Tongue (tissue), 3 donors: ENCODE measurements at places on chromosomes 1 and 21.

GRCh38 chr1:75632350-75632949 is 21.5 kb upstream of the SLC44A5 start:
- DNase-seq: peak; percentile 52

DNA sequence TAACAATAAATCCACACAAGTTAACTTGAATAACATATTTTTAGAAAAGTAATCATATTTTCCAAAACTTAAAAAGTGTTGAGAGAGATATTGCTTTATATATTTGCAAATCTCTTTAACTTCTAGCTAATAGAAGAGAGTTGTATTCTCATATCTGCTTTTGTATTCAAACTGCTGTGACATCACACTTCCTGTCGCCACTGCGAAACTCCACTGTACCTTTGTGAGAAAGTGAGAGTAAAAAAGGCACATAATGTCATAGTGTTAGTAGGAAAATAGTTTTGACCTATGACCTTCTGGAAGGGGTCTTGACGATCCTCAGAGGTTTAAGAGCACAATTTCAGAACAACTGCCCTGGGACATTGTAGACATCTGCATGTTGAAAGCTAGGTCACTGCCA is 21.6 kb downstream of the AK5 start:
- DNase-seq: no peak

DNA sequence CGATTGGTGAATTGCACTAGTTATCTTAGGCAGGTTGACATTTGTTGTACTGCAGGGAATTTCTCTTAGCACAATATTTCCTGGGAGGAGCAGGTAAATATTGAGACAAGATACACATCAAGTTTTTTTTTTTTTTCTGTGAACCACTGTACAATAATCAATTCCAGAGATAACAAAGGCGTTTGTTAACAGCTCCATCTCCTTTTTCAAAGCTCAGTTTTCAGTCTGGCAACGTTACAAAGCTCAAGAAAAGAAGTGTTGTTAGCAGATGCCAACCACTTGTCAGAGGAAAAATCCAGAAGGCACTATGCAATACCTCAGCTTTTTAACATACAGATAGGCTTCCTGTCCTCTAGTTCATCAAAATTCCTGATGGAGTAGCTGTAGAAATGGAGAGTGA is 40.9 kb upstream of the DAB1 start:
- no peak for DNase-seq

DNA sequence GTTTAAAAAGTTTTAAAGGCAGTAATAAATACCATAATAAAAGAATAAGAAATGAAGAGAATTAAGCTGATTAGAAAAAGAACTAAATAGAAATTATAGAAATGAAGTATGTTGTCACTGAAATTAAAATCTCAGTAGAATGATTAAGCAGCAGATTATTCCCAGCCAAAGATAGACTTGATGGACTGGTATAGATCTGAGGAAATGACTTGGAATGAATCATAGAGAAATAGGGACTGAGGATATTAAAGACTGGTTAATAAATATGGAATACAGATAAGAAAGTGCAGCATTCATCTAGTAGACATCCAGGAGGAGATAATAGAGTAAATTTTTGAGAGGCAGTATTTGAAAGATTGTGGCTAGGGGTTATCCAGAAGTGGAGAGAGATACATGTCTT is 28.7 kb downstream of the MARK1 start:
- no peak for DNase-seq

DNA sequence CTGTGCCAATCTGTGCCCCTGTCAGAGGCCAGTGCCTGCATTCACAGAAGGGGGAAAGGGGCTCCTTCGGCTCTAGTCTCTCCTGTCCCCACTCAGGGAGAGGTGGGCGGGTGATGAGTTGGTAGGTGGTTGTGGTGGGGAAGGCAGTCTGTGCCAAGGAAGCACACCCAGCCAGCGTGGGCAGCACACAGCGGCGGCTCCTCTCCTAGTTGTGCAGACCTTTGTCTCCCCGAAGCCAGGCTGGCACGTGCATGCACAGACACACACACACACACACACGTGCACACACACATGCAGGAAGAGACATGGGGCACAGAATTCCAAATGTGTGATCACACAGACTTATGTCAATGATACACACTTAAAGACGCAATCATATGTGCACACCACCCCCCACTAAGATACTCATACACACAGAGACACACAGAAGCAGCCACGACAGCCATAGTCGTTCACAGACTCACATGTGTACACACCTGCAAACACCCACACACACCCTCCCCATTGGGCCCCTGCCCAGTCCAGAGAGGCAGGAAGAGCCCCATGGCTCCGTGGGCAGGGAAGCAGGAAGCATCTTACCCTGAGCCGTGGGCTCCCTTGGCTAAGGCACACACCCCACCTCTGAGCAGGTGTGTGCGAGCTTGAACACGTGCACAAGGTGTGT is 16.4 kb downstream of the RIMS3 start:
- DNase-seq: no peak

DNA sequence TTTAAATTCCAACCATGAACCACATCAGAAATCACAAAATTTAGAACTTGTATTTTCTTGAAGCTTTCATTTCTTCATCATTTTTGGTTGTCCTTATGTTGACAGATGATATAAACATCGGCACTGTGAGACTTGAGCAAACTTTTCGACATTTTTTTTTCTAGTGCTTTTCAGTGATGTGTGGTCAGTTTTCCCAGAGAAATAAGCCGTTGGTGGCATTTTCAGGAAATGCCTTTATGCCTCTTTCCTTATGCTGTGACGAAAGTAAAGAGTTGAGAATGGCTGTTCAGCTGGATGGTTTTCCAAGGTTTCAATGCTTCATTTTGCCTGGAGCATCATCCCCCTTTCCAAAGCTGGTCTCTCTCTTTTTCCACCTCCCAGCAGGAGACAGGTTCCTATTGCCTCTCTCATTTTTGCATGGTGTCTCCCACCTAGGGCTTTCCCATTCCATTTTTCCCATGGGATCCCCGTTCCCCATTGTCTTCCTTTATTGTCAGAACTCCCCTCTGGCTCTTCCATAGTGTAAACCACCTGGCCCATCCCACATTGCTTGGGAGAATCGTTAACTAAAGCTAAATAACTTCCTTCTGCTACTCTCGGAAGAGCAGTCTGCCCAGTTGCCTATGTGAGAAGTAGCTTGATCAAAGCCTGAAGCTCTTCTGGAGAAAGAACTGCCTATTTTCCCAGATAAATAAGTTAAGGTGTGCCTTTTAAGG is 61.4 kb upstream of the DYNLT5 start:
- no peak for DNase-seq

GRCh38 chr1:117001254-117001927 is at the start of gene CD101:
TSS of gene CD101 (plus strand) at chr1:117001760. CDS start at chr1:117001818, 58 bp downstream.
- DNase-seq: no peak

DNA sequence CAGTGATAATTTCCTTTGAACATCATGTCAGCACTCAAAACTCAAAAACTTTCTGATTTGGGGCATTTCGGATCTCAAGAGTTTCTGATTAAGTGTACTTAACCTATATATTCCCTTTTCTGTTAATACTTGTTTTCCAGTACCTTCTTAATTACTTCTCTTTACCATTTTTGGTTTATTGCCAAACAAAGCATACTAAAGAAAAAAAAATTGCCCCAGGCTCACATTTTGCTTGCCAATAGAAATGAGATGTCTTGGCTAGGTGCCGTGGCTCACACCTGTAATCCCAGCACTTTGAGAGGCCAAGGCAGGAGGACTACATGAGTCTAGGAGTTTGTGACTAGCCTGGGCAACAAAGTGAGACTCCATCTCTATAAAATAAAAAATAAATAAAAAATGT is 4.8 kb downstream of the PSMD4 start:
- DNase-seq: no peak

GRCh38 chr1:38701088-38701487 is 158.5 kb downstream of the RRAGC start:
- DNase-seq: no peak

DNA sequence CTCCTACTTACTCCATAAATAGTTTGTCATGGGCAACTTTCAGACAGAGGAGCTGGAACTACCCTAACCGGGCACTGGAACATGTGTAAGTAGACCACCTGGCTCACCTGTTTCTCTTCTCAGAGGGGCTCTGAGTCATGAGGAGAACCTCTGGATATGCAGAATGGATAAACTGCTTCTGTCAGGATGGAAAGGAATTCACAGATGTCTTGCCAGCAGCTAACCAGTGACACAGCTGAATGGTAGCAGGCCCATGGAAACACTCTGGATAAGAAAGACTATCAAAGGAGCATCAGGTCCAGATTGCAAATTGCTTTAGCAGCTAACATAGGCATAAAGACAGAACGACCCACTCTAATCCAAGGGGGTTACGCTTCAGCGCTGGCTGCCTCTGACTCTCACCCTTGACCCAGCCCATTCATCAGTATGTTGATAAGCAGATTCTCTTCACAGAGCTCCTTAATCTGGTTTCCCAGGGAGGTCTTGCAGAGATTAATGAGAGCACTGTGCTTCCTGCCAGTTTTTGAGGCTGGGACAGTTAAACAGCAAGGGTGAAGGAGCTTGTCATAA is 54.2 kb downstream of the HIVEP3 start:
- DNase-seq: no peak

- DNase-seq: no peak
These were observed 1637.4 kb upstream of the PRMT6 start for GRCh38 chr1:105419030-105419429.

- no peak for DNase-seq
These were observed 8.1 kb upstream of the PSRC1 start for GRCh38 chr1:109290998-109291397.

DNA sequence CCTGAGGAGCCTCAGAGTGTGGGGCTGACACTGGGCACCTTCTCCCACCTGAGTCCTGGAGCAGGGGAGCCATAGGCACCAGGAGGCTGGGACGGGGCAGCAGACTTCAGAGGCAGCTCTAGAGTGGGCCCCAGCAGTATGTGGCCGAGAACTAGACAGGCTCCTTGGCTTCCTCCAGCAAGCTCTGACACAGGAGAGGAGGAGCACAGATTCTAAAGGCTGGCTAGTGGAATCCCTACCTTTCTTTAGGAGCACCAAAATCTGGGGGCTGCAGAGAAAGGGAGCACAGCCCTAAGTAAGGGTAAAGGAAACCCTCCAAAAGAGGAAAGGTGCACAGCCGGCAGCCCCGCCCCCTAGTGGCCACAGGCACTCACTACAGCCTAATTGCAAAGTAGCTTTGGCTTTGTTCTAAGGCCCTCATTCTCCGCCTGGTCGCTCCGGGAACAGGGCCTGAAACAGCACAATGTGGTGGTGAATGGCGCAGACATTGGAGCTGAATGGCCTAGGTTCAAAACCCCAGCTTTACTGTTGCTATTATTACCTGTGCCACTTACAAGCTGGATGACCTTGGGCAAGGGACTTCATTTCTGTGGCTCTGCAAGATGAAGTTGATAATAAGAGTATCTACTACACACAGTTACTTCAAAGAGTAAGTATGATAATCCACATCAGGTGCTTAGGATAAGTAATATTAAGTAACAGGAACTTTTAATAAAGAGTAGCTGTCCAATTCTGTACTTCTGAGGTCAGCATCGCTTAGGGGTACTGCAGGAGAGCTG is 8.8 kb upstream of the GUCA2A start:
- DNase-seq: peak; percentile 82

DNA sequence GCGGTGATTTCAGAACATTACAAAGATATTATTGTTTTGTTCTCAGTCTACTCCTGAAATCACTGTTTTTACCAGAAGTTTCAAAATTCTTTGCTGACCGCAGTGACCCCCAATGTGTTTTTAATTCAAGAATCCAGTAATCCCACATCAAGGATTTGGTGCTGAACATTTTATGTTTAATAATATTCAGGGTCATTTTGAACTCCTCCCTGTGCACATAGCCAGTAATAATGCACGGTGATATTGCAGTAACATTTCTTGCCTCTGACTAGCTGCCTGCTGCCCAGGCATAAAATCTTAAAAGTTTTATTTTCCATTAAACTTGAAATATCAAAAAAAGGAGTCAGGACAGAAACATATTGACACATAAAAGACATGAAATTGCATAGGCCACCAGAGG is 443.4 kb upstream of the NCAM2 start:
- DNase-seq: no peak

DNA sequence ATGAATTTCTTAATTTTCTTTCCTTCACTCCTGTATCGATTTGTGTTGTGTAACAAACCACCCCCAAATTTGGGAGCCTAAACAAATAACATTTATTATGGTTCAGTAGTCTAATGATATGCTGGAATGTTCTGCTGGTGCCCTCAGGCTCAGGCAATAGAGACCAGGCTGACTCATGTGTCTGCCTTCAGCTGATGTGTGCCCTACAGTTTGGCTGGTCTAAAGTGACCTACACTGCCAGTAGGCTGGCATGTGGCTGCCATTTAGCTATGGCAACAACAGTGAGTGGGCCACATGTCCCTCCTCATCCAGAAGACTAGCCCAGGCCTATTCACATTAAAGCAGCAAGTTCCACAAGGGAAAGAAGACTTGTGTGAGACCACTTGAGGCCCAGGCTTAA is 115.8 kb downstream of the PTPRC start:
- no peak for DNase-seq

DNA sequence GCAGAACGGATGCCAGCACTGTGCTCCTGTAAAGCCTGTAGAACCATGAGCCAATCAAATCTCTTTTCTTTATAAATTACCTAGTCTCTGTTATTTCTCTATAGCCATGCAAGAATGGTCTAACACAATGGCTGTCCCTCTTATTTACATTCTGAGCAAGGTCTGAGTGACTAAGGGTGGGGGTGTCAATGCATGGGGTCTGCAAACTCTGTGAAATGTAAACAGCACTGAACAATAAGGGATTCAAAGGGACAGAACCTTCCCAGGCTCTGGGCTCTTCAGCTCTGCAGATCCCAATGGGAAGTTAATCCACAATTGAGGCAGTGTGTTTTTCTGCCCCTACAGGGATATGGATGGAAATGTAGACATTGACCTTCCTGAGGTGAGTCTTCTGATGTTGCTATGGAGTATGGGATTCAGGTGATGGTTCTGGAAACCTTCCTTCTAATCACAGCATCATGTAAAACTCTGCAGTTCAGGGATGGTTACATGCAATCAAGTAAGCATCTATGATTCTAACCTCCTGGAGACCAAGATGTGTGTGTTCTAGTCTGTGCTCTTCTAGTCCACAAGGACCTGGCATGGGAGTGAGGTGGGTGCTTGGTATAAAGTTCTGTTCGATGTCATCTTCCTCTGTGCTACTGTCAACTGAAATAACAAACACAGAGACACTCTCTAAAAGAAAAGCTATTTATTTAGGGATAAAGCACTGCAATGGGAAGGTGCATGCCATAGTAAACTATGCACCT is 38.6 kb downstream of the CAPN9 start:
- no peak for DNase-seq

GRCh38 chr21:37237346-37237745 is 29.8 kb downstream of the VPS26C start:
- DNase-seq: no peak

DNA sequence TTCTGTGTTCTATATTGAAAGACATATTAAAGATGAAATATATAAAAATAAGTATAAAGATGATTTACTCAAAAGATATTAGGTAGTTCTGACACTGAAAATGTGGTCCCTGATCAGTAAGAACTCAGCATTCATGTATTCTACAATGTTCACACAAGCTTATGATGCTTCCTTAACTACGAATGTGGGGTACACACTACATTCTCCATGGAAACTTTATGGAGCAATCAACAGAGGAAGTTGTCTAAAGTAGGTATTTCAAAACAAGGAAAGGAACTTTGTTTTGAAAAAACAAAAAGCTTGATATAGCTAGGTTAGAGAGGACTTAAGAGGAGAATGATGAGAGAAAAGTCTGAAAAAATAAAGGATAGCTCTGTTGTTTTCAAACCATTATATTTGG is 119.7 kb upstream of the RGS18 start:
- DNase-seq: no peak

- DNase-seq: no peak
These were observed 38.5 kb upstream of the EFCAB14 start for GRCh38 chr1:46757247-46757955.
